ENCODE measurements at places on chromosomes 16 and 17.

DNA sequence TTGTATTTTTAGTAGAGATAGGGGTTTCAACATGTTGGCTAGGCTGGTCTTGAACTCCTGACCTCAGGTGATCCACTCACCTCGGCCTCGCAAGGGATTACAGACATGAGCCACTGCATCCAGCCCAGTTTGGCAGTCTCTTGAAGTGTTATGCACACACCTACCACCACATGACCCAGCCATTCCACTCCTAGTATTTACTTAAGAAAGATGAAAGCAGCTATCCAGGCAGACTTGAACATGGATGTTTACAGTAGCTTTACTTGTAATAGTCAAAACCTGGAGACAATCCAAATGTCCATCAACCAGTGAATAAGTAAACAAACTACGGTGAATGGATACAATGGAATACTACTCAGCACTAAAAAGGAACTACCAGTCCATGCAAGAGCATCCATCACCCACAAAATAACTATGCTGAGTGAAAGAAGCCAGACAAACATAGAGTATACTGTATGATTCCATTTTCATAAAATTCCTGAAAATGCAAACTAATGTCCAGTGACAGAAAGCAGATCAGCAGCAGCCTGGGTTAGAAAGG, 37.8 kb upstream of the RASD1 start:
- DNase-seq = no peak

- no peak for DNase-seq
Observed at GRCh38 chr17:19883537-19884215, 15.9 kb upstream of the ULK2 start.

DNA sequence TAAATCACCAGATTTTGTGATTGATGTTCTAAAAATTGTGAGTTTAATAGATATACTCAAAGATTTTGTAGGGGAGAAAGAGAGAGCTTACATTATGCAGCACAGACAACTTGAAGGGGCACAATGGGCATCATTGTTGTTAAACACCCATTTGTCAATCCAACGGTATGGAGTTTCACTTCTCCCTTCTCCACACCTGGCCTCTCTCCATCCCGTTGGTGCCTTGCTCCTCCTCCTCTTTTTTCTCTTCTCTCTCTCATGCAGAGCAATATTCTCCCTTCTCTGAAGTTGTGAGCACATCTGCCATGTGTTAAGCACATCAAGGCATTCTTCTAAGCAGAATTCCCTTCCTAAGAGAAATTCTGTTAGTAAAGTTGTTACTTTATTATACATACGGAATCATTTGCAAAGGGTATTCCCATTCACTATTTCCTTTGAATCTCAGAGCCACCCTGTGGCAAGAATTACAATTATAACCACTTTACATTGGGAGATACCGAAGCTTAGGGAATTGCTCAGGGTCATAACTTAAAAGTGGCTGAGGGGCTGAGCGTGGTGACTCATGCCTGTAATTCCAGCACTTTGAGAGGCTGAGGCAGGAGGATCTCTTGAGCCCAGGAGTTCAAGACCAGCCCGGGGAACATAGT, 40.5 kb upstream of the SKAP1 start:
- no peak for DNase-seq

GRCh38 chr17:49003557-49004511, 6.6 kb downstream of the IGF2BP1 start:
- no peak for DNase-seq

DNA sequence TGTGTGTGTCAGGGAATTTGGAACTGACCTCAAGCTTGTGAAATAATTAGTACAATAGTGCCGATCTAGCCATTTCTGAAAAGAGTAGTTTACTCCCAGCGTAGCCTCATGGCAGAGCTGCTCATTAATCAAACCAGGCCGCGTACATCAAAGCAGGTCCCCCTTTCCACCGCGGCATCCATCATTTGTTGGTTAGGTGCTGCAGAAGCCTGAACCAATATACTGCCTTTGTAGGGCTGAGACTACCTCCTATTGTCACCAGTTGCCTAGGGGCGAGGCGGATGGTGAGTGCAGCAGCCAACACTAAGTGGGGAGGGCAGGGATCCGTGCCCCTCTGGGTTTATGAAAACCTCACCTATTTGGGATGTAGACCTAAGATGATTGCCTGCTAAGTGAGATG, 264.1 kb downstream of the TMEM114 start:
- DNase-seq = no peak

GRCh38 chr17:45236282-45236606, 14.6 kb downstream of the FMNL1 start:
- no peak for DNase-seq

DNA sequence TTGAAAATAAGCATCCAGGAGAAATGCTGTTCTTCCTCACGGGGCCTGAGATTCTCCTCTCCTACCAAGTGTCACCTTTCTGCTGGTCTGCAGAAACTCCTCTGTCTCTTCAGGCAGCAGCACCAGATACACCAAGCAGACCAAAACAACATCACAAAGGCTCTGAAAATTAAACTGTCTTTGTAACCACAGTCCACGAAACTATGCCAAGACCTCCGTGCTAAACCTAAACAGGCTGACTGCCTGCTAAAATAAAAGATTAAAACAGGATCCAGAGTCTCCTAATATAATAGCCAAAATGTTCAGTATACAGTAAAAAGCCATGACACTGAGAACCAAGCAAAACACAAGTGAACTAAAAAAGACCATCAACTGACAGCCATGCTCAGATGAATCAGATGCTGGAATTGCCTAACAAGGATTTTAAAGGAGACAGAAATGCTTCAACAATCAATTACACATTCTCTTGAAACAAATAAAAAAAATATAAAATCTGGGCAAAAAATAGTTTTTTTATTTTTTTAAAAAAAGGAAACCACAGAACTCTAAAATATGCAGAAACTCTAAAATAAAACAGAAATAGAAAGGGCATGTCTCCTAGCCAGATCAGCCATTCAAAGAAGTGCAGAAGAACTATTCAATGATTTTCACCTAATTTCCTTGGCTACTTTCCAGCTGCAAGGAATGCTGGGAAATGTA, 50.3 kb upstream of the TOX3 start:
- DNase-seq = no peak

GRCh38 chr17:21475571-21475970, 99.4 kb downstream of the KCNJ12 start:
- no peak for DNase-seq

DNA sequence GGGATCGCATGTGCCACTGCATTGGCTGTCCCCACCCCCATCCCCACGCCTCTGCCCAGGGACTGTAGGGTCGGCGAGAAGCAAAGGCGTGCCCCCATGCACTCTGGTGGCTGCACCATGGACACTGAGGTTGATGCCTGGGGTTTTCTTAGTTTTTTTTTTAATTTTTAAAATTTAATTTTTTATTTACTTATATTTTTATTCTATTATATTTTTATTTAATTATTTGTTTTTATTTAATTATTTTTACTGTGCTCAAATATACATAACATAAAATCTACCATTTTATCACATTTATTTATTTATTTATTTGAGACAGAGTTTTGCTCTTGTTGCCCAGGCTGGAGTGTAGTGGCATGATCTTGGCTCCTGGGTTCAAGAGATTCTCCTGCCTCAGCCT, 57.4 kb downstream of the SOCS3 start:
- no peak for DNase-seq

DNA sequence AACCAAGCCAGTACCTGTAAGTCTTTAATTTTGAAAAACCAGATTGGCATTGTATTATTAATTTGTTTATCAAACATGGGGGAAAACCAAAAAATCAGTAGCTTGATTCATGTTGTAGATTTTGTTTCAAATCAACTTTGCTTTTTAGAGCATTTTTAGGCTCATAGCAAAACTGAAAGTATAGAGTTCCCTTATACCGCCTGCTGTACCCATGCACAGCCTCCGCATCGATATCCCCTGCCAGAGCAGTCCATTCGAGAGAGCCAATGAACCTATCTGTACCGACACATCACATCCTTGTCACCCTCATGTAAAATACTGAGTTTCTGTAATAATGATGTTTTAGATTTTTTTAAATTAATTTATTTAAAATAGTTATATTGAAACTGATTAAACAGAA, 16.2 kb upstream of the MRC2 start:
- no peak for DNase-seq

DNA sequence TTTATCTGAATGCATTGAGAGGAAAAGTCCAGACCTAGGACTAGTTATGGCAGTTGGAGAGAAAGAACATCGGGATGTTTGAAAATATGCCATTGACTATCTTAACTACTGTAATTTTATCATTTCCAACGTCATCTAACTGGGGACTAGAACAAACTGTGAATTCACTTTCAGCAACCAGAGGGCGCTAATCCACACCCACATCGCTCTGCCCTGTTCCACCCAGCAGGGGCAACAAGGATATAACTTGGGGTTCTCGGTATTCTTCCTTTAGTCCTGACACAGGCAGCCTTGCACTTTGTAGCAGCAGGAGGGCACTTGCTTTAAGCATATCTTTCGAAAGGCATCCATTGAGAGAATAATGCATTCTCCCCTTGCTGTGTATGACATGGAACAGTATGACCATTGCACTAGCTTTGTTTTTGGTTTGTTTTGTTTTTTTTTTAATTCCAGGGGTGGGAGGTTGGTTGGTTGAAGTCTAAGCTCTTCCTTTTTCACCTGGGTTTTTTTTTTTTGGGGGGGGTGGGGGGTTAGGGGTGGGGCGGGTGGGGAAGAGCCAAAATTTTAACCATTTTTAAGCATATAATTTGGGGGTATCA, 31.5 kb downstream of the SIAH1 start:
- DNase-seq = peak; percentile 62

DNA sequence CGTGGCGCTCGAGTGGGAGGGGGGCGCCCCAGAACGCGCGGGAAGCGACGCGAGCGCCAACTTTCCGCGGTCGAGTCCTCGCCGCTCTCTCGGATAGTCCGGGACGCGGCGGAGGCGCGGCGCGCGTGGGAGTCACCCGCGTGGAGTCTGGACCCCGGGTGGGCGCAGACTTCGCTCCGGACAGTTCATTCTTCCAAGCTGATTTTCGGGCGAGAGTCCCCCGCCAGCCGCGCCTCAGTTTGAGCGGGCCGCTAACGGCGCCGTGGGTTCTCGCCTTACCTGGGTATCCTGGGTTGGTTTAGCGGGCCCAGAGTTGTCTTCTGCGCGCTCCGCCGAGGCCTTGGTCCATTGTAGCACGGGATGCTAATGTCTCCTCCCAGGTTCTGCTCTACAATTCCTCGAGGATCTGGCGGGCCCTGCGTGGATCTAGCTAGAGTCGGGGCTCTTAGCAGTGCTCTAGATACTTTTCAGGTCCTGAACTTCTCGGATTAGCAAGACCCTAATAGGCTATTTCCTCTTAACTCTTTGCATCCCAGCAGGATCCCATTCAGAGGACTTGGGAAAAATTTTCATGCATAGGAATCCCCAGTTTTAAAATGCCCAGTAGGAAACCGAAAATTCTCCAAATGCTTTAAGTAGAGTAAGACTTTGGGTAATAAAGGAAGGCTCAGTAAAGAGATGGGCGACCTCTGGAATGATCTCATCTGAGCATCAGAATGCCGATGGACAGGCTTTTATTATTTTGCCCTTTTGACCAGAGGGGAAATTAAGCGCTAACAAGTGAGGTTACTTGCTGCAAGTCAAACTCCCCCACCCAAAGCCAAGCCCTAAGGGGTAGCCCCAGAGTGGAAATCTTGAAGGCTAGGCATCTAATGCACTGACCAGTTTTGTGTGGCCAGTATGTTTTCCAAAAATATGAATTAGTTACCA, 537 bp upstream of the GJC1 start:
- no peak for DNase-seq

DNA sequence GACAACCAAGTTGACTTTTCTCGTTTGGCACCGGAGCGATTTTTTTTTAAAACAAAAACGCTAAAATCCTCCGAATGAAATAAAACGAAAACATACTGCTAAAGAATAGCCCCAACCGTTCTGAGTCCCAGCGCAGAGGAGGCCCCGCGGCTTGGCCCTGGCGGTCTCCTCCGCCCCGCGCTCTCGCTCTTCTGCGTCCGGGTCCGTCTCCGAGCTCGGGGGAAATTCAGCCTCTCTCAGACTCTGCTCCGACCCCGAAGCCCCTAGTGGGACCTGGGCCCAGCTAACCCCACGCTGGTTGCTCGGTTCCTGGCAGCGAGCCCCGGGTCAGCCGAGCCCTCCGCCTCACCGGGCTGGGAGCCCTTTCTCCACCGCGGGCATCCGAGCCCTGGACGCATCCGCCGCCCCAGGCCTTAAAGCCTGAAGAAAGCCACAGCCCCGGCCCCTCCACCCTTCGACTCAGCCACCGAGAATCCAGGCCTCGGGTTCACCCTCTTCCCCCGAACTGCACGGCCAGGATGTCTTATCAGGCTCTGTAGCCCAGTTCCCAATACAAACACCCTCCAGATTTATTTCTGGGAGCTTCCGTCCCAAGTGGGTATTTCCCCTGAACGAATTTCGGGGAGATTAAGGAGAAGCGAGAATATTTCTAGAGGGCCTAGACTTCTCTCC, 1.2 kb downstream of the TBX2 start:
- DNase-seq = no peak

- DNase-seq = no peak
Observed at GRCh38 chr17:68711858-68712257, 110.7 kb upstream of the FAM20A start.

All from T follicular helper cell (primary cell).